Glomerular endothelial cell (primary cell): ENCODE measurements at places on chromosomes 16 and 17. TPM values are rescaled to one million over a fixed set of nuclear protein-coding genes. Genes with fewer than 3 reads are reported as not detected.

- DNase-seq: no peak
Measured at GRCh38 chr17:5541610-5542202, 42.6 kb downstream of the NLRP1 start.

DNA sequence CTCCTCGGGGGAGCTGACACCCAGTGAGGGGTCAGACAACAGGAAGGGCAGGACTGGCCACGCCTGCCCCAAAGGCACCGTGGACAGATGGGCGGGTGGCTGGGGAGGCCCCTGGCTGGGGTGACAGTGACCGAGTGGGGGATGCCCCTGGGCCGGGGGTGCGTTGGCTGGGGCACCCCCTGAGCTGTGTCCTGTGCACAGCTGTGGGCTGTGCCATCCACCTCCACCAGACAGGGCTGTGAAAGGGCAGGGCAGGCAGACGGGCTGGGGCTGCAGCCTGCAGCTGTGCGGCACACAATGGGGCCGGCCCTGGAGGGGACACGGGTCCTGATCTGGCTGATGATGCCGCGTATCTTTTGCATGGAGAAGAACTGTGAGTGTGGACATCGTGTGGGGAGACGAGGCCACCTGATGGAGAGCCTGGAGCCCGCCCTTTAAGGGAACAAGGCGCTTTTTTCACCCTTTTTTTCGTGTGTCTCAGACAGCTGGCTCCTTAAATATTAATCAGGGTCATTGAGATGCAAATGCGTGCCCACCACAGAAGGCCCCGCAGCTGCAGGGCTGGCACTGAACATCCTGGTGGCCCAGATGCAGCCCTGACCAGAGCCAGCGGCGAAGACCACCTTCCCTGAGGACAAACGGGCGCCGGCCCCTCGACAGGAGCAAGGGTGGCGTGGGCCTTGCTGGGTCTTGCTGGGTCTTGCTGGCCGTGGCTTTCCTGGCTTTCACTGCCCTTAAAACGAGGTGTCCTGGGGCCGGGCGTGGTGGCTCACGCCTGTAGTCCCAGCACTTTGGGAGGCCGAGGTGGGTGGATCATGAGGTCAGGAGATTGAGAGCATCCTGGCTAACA lies 42.4 kb upstream of the GNG13 start:
- no peak for DNase-seq

SMG6 gene
- 36.6 and 46.4 TPM in 2 replicates for total RNA-seq

PIK3R6 gene
- 0.10 and 1.2 TPM in 2 replicates for total RNA-seq

WDR81 gene
- total RNA-seq: 27.3 and 30.0 TPM in 2 replicates
